ENCODE measurements at places on chromosomes 13 and 19.
A peak's percentile ranks its signal among the peaks of the same experiment; 100 is the strongest.

- DNase-seq, result no peak
Observed at GRCh38 chr19:45976178-45976577, 2.5 kb upstream of the NOVA2 start.

DNA sequence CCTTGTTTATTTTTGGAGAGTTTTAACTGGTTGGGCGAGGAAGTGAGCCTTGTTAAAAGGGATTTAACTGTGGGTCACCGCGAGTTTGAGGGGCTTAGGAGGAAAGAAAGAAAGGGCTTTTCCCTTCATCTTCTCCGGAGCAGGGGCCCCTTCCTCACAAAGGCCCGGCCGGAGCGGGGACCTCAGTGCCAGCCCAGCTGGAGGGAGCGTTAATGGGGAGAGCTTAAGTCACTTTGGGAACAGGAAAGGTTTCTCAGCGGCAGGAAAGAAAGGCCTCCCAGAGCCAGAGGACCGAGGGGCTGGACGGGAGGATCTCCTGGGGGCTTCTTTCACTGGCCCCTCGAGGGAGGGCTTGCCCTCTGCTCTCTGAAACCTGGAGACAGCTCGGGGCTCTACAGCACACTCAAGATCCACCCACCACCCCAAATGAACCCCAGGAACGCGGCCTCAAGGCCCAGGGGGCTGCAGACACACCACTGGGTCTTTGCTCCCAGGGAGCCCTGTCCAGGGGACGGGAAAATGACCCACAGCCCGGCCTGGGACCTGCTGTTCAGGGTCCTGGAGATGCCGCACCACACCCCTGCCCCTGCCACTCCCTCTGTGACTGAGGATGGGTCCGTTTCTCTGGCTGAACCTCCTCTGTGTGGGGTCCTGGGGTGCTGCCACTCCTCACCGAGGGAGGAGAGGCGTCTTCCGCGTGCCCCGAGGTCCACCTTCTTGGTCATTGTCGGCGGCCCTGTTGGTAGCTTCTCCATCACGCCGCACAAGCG lies 128.3 kb downstream of the URI1 start:
- DNase-seq, result no peak

GRCh38 chr19:46926170-46927071 lies 65.6 kb downstream of the ARHGAP35 start:
- DNase-seq, result no peak

DNA sequence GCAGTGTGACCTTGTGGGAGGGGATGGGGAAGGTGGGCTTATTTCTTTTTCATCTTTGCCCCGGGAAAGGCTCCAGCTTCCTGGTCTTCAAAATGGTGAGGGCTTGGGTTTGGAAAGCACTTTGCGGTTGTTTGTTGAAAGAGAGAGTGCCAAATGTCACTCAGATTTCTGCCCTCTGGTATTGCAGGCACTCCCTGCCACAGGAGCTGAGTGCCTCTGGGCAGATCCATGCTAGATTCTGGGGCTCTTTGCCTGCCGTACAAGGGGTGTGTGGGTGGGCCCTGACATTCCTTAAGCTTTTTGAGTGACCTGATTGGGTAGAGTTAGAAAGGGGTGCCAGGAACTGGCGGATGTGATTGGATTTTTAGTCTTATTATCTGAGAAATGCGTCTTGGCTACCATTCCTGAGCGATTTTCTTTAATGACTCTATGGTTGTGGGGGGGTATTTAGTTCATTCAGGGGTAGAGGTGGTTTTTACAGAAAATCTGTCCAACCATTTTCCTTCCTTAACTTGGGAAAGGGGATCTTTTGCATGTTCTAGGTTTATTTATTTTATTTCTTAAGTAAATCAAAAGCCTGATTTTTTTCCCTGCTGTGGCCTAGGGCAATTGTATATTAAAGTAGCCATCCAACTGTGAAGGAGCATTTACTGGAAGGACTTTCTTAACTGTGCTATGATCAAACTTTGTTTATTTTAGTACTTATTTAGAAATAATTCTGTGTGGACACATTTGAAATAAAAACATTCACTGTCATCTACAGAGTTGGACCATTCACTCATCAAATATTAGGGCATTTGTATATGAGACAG lies 3.2 kb downstream of the ARHGAP35 start:
- DNase-seq, result no peak

DNA sequence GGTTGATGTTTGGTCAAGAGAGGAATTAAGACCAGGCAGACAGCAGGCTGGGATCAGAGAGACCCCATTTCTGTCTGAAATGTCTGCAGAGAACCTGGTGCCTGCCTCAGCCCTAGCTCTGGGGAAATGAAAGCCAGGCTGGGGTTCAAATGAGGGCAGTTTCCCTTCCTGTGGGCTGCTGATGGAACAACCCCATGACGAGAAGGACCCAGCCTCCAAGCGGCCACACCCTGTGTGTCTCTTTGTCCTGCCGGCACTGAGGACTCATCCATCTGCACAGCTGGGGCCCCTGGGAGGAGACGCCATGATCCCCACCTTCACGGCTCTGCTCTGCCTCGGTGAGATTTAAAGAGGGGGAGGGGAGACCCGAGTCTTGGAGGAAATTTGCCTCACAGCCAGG lies at the start of gene LILRB4:
Gene LILRB4, plus strand, starts transcription at position 256 of the 400 bp plus-strand sequence. Its CDS starts 49 bp downstream, at position 305.
- no peak for DNase-seq

DNA sequence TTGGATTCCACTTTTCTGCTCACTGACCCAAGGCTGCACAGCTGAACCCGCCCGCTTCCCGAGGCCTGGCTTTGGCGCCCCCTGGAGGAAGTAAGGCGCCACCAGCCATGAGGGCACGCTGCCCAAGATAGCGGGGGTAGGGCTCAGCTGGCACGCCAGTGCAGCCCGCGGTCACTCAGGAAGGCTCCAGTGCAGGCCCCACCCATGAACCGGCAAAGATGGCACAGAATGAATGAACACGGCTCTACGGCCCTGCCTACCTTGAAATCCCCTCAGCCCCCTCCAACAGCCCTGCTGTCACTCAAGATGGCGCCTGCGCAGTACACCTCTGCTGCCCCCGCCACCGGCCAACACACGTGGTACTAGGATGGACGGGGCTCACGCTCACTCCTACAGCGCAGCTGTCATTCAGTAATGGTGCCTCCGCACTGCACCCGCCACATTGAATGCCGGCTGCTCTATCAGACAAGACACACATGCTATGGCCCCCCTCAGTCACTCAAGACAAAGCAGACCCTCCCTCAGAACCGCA lies 3.0 kb downstream of the PEG3 start:
- DNase-seq, result no peak

- DNase-seq, result no peak
Observed at GRCh38 chr13:24328145-24328544, 18.8 kb downstream of the C1QTNF9 start.

- DNase-seq, result no peak
Observed at GRCh38 chr13:111633401-111633800, 313.0 kb downstream of the TEX29 start.

DNA sequence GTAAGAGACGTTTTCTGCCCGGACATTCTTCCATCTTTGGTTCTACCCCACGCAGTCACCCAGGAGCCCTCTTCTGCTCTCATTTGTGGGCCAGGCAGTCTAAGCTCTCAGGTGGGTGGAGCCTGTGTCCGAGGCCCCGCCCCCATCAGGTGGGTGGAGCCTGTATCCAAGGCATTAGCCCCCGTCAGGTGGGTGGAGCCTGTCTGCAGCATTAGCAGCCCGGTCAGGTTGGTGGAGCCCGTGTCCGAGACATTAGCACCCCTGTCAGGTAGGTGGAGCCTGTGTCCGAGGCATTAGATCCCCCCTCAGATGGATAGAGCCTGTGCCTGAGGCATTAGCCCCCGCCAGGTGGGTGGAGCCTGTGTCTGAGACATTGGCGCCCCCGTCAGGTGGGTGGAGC lies 45.5 kb upstream of the C13orf46 start:
- DNase-seq, result no peak

- no peak for DNase-seq
Observed at GRCh38 chr19:1516395-1516753, 3.6 kb upstream of the ADAMTSL5 start.

- DNase-seq, result no peak
Observed at GRCh38 chr13:110541526-110541920, 20.0 kb downstream of the RAB20 start.

DNA sequence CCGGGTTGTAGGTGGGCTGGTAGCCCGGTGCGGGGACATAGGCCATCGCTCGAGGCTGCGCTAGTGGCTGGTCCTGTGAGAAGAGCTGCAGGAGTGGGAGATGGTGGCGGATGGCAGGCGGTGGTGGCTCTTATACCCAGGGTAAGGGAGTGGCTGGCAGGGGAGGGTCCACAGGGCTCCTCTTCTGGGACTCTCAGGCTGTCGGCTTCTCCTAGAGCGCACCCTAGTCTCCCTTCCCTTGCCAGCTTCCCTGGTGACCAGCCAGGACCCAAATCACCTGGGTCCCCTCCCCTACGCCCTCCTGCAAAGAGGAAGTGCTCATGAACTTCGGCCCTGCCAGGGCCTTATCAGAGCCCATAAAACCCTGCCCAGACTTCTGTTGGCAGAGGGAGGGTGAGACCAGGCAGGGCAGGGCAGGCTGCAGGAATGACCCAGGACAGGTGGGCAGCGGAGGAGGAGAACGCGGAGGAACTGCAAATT lies at the start of gene LGALS4:
Gene LGALS4, minus strand, starts transcription at position 105 of the 480 bp plus-strand sequence. Its CDS starts 59 bp downstream, at position 46.
- DNase-seq, result no peak

GRCh38 chr13:113400621-113401451 lies 36.9 kb upstream of the GRTP1 start:
- no peak for DNase-seq

- no peak for DNase-seq
Observed at GRCh38 chr13:57899096-57899495, 267.6 kb downstream of the PCDH17 start.

GRCh38 chr13:23796551-23796950 lies 92.6 kb downstream of the MIPEP start:
- no peak for DNase-seq

- no peak for DNase-seq
Observed at GRCh38 chr19:10612499-10613119, 12.7 kb upstream of the SLC44A2 start.

DNA sequence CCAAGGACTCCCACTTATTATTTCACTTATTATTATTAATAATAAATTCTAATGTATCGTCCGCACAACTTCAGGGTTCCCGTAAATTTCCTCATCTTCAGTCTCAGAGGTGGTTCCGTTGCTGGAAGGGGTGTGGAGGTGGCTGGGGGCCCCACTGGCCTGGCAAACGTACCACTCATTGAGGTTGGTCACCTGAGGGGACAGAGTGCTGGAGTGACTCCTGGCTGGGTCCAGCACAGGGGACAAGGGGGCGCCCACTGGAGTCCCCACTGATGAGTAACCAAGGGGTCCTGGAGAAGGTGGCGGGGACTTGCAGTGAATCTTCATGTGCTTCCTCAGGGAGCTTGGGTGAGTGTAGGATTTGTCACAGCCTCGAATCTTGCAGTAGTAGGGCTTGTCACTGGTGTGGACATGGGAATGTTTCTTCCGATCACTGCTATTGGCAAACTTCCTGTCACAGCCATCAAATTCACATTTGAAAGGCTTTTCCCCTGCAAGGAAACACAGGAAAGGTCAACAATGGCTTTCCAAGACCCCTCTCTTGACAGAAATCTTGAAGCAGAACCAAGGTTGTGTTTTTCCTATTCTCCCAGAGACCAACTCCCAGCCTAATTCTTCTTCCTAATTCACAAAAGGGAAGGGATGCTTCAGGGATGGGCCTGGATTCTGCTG lies 6.1 kb downstream of the ZIC5 start:
- DNase-seq, result no peak

GRCh38 chr13:58579468-58579867 lies 947.9 kb downstream of the PCDH17 start:
- DNase-seq, result no peak

DNA sequence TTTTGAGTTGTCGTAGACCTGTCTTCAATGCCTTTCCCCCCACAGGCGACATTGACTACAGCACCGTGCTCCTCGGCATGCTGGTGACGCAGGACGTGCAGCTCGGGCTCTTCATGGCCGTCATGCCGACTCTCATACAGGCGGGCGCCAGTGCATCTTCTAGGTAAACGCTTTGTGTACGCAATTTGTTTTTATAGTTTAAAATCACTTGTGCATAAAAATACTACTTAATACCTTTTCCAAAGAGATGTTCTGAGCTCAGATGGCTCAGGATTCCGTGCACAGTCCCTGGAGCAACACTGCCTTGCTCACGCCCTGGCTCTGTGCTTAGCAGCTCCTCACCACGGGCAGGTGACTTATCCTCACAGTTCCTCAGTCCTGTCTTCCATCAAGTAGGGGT lies 30.1 kb upstream of the DCUN1D2 start:
- DNase-seq, result no peak

- no peak for DNase-seq
Observed at GRCh38 chr19:15432018-15432494, 13.3 kb upstream of the AKAP8L start.

GRCh38 chr13:40963927-40964326 lies 55.2 kb downstream of the ELF1 start:
- no peak for DNase-seq

GRCh38 chr19:18225702-18226468 lies at the start of gene PDE4C:
PDE4C (minus strand) TSS chr19:18226438; CDS start chr19:18226415, 23 bp downstream.
- DNase-seq, result peak; percentile 70

- no peak for DNase-seq
Observed at GRCh38 chr13:49616676-49617065, 11.6 kb upstream of the ARL11 start.

- no peak for DNase-seq
Observed at GRCh38 chr19:49205114-49205513, 47.5 kb downstream of the TRPM4 start.

DNA sequence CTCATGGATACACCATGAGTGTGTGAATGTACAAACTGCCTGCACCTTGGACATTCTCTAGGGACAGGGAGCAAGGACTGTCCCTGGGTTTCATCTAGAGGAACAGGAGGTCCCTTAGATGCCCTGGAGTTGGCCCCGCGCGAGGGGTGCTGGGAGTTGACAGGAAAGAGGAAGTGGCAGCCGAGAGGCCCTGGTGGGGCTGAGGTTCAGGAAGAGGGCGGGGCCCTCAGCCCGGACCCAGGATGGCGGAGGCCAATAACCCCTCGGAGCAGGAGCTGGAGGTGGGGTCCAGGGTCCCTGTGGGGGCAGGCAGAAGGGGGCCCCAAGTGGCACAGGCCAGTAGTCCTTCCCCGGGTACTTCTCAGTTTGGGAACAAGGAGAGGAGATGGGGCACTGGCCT lies 6.9 kb downstream of the PKN1 start:
- DNase-seq, result peak; percentile 91

DNA sequence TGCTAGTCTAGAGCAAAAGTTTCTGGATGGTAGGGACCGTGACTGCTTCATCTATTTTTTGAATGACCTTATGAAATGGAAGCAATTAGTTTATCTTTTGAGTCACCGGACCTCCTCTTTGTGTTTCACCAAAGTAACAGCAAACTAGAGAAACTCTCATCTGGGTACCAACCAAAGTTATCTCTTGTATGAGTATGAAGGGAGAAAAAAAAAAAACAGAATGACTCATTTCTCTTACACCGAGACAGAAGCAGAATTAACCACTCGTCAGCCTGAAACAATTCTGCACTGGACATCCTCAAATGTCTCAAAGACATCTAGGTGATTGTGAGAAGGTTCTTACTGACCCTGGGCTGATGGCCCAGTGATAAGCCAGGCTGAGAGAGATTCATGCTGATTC lies 18.3 kb downstream of the ZNF100 start:
- DNase-seq, result no peak

- DNase-seq, result no peak
Observed at GRCh38 chr13:99214232-99214631, 13.6 kb downstream of the UBAC2 start.

GRCh38 chr13:94716016-94716415 lies 3.7 kb upstream of the SOX21 start:
- no peak for DNase-seq

Measured in natural killer cell treated with Interleukin-12 subunit alpha and Interleukin-12 subunit beta and Interleukin-15 and Interleukin-18, amount 100 ng/mL, for 72 hours (primary cell).